ENCODE measurements at places on chromosomes 1 and 21.

DNA sequence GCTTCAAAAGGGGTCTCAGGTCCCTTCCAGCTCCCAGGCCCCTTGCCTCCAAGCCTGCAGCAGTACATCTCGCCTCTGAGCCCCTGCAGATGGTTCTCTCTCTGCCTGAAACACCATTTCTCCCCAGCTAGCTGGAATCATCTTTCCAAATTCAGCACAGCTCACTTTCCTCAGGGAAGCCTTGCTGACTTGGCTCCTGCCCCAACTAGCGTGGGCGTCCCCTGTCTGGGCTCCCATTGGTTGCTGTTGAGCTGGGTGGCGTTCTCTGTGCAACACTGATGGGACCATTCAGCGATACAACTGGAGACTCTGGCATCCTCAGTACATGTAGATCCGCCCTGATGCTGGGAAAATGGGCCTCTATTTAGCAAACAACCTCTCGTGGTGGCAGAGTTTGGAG is 141.3 kb upstream of the IGSF21 start:
- no peak for DNase-seq

GRCh38 chr1:186155594-186155993 is 219.5 kb downstream of the TPR start:
- peak; percentile 72 for DNase-seq

GRCh38 chr1:83559129-83559840 is 439.6 kb downstream of the TTLL7 start:
- DNase-seq = no peak

DNA sequence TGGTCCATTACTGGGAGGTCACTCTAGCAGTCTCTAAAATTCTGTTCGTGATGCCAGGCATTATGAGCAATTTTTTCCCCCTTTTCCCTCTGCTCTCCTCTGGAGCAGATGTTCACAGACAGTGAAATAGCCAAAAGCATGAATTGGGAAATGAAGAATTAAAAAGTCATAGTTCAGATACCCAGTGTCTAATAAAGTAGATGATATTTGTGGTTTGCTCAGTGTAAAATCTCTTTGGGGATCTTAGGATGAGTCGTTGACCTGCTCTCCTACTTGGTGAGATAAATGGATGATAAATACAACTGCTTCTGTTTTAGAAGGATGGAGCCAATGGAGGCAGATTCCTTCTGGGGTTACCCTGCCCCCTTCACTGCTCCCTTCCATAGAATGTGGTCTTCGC is 56.3 kb downstream of the KIAA0040 start:
- DNase-seq = no peak

- no peak for DNase-seq
Measured at GRCh38 chr21:40383951-40384350, 463.0 kb downstream of the DSCAM start.

- no peak for DNase-seq
Measured at GRCh38 chr1:171868217-171868803, 27.0 kb downstream of the DNM3 start.

GRCh38 chr1:33908324-33908956 is 44.6 kb downstream of the HMGB4 start:
- no peak for DNase-seq

- DNase-seq = no peak
Measured at GRCh38 chr1:154784416-154784815, 85.7 kb downstream of the KCNN3 start.

DNA sequence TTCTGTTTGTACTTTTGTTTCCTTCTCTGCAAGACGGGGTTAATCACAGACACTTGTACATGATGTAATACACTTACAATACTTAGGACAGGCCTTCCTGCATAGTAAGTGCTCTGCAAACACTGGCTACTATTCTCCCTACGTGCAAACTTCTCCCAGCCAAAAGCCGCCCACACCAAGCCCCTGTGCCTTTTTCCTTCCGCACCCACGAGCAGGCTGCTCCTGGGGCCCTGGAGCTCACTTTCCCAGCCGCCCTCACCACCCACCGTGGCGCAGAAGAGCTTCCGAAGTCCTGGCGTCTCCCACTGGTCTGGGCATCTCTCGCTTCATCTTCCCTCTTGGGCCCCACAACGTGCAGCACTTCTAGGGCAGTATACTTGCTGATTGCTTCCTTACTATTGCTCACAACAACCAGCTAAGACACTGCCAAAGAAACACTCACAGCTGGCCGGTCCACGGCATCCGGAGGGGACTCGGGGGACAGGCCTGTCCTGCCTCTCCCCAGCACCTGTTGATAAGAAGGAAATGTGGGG is 22.5 kb upstream of the GPR157 start:
- DNase-seq = no peak

DNA sequence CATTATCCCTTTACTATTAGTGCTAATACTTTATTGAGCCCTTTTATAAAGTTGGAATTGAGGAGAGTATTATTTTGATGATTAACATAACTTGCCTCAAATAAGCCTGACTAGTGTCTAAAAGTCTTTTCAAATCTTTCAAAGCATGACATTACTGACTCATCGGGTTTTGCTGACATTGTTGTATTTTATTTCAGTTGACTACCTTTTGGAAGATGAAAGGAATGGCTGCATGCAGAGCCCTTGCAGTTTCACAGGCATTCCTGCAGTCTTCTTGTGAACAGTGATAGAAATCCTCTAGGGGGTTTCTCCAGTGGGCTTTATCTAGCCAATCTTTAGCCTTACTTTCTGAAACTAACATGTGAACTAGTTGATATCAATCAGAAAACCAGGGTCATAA is 43.0 kb upstream of the TMEM61 start:
- no peak for DNase-seq

DNA sequence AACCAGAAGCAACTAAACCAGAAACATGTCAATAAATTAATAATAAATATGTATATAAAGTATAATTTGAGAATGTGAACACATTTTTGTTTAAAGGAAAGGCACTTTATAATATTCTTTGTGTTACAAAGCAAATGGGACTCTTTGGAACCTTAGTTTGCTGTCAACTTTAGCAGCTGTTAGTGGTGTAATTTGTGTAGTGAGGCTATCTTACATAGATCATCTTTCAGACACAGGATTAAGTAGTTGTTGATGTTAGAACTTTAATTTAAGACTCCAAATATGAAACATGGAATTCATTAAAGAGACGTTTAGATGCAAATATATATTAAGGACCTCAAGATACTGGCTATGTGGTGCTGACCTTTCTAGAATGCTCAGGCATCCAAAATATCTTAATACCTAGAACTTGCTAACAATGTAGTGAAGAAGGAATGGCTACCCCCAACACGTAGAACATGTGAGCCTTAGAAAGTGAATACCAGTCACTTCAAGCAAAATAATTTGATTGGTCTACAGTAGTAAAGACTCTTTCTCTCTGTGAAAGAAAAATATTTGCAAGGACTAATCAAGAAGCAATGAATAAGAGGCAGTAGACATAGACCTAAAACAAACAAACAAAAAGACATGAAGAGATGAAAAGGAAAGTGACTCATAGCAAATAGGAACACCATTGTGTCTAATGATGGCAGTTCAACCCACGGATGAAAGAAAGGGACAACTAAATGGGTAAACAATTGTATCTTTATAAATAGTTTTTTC is 811.4 kb downstream of the USP25 start:
- no peak for DNase-seq

DNA sequence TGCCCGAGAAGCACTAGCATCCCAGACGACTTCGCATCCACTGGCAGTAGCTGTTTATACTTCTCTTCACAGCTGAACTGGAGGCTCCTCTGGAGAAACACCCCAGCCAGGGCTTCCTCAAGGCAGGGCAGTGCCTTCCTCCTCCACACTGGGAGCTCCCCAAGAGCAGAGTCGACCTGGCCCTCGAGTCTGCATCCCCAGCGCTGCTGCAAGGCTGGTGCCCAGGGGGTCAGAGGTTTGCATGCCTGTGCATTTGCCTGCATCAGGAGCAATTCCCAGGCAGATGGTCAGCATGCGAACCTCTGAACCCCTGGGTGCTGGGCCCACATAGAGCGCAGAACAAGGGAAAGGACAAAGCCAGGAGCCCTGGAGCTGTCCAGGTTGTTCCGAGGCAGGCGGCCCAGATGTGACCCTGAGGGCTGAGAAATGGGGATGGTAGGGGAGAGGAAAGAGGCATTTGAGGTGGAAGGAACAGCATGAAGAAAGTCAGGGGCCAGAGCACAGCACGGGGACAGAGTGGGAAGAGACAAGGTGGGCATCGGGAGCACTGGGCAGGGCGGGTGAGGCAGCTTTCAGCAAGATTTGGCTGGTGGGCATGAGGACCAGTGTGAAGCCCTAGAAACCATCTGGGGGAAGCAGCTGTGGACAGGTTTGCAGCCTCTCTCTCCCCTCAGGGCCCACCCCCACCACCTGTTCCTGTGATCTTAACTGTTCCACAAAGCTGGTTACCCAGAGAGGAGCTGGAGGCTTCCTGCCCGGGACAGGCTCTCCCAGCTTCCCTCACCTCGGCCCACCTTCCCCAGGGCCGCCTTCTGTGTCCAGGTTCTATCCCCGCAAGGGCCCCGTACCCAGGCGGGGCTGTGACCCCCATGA is 6.4 kb upstream of the S100A8 start:
- no peak for DNase-seq

DNA sequence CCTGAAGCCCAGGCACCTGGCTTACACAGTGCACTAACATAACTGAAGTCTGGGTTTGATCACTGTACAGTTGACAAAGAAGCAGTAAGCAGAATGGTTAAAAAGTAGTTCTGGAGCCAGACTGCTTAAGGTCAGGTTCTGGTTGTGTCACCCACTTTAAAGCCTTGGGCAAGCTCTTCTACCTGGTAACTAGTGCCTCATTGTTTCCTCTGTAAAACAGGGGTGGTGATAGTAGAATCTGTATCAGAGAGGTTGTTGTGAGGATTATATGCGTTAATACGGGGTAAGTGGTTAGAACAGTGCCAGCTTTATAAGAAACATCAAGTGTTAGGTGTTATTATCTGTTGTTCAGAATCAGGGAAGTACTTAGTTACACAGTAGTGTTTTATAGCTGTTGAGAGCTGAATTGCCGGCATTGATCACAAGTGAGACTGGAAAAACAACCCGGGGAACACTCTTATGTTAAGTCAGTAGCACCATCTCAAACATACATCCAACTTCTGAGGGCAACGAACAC is 3.7 kb downstream of the BACH1 start:
- no peak for DNase-seq

DNA sequence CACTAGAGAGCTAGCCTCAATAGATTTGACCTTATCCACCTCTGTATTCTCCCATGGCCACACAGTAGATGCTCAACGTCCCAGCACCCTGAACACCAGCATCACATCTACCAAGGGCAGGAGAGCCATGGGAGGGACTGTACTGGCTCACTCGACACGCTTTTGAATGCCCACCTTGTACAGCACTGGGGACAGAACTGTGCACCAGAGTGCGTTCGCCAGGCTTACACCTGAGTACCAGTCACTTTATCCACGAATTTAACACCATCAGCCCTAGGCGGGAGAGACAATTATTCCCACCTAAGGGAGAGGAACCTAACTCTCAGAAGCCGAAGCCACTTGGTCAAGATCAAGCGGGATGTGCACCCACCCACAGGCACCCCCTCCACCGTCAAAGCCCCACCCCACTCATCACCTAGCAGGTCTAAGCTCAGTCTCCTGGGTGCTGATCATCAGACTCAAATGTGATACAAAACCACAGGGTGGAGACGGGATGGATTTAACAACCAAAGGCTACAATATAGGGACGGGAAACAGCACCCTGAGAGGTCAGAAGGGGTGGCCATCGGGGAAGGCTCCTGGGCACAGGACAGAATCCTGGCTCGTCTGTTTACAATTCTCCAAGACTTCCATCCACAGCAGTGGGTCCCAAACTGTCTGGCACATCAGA is 110.5 kb downstream of the GLIS1 start:
- no peak for DNase-seq

DNA sequence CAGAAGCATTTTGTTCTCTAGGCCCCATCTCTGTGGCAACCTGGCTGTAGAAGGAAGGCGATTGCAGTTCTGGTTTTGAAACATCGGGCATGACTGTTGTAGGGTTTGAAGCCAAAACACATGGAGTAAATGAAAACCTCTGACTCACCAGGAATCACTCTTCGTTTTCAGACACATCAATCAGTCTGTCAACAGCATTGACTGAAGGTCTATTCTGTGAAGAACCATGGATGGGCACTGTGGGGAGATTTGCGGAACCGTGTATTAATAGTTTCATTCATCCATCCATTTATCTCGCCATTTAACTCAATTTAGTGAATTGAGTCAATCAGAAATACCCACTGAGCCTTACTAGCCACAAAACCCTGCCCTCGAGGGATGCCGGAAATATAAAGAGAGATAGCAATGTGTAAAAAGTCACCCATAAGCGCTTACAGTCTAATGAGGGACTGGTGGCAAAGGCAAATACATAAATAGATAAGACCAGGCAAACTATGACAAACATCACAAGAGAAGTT is 364.6 kb upstream of the PROX1 start:
- no peak for DNase-seq

GRCh38 chr1:206493279-206493678 is 14.1 kb upstream of the RASSF5 start:
- no peak for DNase-seq

DNA sequence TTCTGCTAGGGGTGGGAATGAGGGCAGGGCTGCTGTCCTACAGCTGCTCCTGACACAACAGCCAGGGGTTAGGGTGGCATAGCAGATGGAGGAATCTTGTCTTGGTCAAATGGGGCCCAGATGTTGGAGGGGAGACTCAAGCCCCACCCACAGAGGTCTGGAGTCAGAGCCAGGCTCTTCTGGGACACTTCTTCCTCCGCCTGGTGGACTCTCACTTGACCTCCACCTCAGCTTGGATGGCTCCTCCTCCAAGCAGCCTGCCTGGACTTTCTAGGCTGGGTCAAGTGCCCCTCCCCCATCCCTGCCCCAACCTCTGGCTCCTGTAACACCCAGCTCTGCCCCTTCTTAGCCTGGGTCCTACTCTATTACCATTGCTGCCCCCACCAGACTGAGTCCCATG is 35.5 kb downstream of the EPHA2 start:
- DNase-seq = no peak

GRCh38 chr21:37060296-37060695 is 12.6 kb downstream of the PIGP start:
- no peak for DNase-seq

DNA sequence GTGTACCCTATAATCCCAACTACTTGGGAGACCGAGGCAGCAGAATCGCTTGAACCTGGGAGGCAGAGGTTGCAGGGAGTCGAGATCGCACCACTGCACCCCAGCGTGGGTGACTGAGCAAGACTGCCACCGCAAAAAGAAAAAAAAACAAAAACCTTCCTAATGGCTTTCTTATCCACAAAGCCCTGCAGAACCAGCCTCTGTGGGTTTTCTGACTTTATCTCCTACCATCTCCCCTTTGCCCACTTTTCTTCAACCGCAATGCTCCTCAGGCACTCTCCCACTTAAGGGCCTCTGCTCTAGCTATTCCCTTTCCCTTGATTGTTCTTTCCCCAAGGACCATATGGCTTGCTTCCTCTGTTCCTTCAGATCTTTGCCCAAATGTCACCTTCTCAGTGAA is 67.9 kb upstream of the PUM1 start:
- no peak for DNase-seq

- DNase-seq = no peak
Measured at GRCh38 chr1:228217551-228218344, 9.9 kb downstream of the OBSCN start.

DNA sequence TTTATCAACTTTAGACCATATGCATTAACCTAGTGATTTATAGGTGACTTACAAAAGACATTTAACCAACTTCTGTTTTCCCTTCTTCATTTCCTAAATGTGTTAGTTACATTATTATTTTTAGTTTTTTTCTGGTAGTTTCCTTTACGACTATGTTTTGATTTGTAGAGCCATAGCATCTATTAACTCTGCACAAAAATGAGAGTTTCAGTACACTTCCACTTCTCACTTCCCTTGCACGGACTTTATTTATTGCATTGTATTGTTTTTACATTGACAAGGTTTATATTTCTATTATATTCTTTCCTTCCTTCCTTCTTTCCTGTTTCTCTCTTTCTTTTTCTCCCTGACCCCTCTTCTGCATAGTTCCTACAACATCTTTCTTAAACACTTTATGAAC is 14.7 kb downstream of the PKN2 start:
- DNase-seq = no peak
